Kidney (tissue), 22 donors: ENCODE measurements at places on chromosomes 16 and 17.
A peak's percentile ranks its signal among the peaks of the same experiment; 100 is the strongest.

- peak; percentile 93 for DNase-seq
Observed at GRCh38 chr16:3009568-3010390, 2.9 kb upstream of the CLDN9 start.

GRCh38 chr16:70708366-70709246, 22.8 kb upstream of the MTSS2 start:
- no peak for DNase-seq

- DNase-seq: no peak
Observed at GRCh38 chr17:3531266-3532101, 26.1 kb downstream of the TRPV3 start.

DNA sequence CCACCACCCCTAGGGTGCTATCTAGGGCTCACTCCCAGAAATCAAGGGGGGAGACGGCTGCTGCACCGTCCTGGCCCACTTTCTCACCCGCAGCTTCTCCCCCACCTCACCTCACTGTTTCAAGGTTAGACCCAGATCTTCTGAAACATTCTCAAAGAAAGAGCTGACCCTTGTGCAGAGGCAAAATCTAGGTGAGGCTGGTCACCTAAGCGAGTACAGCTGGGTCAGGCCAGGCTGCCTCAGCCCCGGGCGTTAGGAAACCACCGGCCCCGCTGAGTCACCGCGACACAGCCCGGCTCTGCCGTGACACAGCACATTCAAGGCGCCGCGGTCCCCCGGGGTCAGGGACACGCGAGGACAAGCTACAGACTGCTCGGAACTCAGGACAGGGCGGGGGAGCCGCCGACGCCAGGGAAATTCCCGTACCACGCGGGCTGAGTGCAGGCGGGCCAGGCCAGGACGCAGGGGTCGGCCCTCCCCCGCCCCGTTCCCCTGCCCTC, 27.1 kb downstream of the GNPTG start:
- peak; percentile 97 for DNase-seq

GRCh38 chr16:47854737-47855136, 301.1 kb downstream of the ABCC12 start:
- DNase-seq: no peak

DNA sequence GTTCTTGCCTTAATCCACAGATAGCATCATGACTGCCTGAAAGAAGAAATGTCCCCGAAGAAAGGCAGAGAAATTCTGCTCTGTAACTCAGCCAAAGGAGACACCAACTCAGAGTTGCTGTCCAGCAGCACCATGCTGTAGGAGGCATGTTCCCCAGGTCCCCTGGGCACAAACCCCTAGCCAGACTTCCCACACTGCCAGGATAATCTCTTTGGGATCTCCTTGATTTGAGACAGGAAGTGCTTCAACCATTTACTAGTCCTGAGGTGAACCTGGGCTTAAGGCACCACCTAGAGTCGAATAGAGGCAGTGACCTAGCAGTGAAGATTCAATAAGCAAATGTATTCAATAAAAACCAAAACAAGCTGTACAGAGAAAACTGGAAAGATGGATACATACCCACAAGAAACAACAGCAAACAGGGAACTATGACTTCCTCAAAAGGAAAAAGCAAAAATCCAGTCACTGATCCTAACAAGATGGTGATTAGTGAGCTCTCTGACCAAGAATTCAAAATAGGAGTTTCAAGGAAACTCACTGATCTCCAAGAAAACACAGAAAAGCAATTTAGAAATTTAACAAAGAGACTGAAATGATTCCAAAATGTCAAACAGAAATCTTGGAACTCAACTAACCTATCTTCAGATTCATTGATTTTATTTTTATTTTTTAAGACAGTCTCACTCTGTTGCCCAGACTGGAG, 5.7 kb downstream of the OR4D2 start:
- DNase-seq: peak; percentile 7

DNA sequence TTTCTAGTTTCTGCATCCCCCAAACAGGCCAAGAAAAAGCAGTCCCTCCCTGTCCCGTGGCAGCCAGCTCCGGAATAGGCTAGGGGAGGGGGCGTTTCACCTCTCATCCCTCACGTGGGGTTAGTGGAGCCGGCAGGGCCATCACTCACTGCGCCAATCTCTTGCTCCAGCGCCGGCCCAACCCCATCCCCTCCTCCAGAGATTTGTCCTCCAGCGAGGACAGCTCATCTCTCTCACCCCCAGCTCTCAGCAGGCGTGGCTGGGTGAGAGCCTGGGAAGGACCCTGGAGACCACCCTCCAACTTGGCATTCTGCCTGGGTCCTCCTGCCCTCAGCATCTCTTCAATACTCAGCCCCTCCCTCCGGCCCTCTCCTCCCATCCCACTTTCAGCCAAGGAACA, 74.1 kb downstream of the TMEM132E start:
- no peak for DNase-seq

GRCh38 chr17:4179071-4179470, 36.1 kb downstream of the CYB5D2 start:
- no peak for DNase-seq

DNA sequence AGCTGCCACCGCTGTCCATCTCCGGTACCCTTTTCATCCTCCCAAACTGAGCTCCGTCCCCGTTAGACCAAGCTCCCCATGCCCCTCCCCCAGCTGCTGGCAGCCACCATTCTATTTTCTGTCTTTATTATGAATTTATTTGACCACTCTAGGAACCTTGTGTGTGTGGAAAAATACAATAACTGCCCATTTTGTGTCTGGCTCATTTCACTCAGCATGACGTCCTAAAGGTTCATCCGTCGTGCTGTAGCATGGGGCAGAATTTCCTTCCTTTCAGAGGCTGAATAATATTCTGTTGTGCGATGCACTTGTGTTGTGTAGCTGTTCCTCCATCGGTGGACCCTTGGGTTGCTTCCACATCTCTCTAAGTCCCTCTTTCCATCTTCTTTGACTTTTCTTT, 263.1 kb downstream of the SEC14L1 start:
- DNase-seq: no peak

- peak; percentile 67 for DNase-seq
Observed at GRCh38 chr17:1561420-1562175, 994 bp downstream of the PITPNA start.

GRCh38 chr16:11736903-11737302, 5.8 kb downstream of the TXNDC11 start:
- DNase-seq: no peak

GRCh38 chr17:65853816-65854215, 292.4 kb upstream of the AXIN2 start:
- DNase-seq: no peak

DNA sequence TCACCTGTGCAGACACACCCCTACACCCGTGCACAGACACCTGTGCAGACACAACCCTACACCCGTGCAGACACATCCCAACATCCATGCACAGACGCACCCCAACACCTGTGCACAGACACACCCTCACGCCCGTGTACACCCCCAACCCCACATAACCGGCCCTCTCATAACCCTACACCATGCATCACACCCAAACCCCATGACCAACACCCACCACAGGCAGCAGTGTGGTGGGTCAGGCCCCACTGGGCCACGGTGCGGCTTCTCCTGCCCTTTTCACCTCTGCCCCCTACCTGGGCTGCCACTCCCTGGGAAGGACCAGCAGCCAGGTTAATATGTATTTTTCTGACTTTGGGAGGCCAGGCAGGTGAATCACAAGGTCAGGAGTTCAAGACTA, 4.2 kb upstream of the SLC16A3 start:
- DNase-seq: no peak

- DNase-seq: no peak
Observed at GRCh38 chr16:4301177-4301576, 14.7 kb upstream of the GLIS2 start.

DNA sequence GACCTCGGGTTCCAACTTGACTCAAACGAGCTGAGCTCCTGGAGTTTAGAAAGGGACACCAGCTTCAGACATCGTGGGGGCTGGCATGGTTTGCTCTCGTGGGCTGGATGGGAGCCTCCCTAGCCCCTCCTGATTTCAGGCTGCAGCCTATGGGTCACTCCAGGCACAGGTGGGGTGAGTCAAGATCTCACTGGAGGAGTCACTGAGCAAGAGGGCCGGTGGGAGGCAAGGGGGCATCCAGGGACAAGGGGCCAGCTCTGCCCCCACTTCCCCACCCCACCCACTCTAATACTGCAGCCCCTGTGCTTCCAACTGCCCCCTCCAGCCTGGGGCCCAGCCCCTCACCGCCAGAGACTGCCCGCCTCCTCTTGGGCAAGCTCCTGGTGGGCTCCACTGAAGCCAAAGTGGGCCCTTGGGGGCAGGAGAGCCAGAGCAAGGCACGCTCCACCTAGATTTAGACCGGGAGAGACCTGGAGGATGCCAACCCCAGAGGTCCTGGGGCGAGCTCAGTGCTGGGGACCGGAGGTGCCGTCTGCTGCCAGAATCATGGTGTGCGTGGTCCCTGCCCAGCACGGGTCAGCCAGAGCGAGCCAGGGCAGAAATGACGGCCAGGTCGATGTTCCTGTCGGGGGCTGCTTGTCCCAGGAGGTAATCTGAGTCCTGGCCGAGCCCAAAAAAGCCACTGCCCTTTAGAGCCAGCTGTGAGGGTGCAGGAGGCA, 6.4 kb downstream of the SLC16A3 start:
- no peak for DNase-seq

- peak; percentile 52 for DNase-seq
Observed at GRCh38 chr17:49703557-49704277, 4.0 kb downstream of the SLC35B1 start.

DNA sequence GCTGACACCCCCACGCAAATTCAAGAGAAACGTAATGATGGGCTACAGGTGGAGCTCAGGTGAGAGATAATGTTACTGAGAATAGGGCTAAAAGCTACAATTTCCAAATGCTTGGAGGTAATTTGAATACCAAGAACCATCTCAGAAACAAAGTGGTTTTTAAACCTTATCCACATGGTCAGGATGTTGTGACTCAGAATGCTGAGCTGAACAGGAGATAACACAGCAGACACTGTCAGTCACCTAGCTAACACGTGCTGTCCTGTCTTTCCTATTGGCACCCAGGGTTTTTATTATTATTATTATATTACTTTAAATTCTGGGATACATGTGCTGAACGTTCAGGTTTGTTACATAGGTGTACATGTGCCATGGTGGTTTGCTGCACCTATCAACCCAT, 233.0 kb upstream of the MAF start:
- DNase-seq: no peak

- DNase-seq: no peak
Observed at GRCh38 chr17:15915961-15916360, 29.0 kb upstream of the ADORA2B start.

DNA sequence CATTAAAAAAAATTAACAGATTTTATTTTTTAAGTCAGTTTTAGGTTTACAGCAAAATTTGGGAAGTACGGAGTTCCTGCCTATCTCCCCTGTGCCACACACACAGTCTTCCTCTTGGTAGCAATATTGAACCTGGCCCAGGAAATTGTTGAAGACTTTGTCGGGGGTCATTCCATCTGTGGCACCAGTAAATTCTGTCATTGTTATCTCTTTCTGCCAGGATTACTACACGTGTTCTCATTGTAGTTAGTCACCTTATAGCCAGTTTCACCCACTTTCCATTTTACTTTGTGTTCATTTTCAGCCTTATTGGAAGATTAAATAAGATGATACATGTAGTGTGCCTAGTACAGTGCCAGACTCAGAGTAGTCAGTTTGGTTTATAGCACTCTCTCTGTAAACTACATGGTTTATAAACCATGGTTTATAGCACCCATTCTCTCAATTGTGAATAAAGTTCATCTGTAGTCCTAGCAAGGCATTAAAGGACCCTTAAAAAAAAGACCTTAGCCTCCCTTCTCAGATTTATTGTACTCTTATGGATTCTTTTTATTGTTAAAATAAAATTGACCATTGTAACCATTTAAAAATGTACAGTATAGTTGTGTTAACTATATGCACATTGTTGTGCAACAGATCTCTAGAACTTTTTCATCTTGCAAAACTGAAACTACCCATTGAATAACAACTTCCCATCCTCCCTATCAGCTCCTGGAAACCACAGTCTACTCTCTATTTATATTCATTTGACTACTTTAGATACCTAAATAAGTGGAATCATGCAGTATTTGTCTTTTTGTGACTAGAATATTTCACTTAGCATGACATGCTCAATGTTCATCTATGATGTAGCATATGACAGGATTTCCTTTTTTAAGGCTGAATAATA, 36.1 kb downstream of the NLK start:
- no peak for DNase-seq

- no peak for DNase-seq
Observed at GRCh38 chr16:53757971-53758609, 54.1 kb downstream of the FTO start.

GRCh38 chr16:57146735-57147134, 39.1 kb downstream of the PSME3IP1 start:
- DNase-seq: no peak

GRCh38 chr16:7182510-7183109, 150.0 kb upstream of the RBFOX1 start:
- DNase-seq: peak; percentile 13

DNA sequence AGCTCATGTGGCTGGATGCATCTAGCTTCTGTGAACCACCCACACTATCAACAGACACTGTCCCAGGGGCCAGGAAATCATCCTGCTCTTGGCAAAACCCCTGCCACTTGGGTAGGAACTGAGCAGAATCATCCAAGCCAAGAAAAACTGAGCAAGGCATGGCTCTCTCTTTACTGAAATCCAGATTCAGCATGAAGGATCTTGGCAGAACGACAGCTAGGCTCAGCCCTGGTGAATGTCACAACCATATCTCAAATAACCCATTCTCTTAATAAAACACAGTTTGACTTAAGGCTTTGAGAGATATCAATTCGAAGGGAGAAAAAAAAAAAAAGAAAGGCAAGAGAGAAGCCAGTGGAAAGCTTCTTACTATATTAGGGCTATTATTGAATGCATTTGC, 72.2 kb downstream of the MAF start:
- DNase-seq: no peak

DNA sequence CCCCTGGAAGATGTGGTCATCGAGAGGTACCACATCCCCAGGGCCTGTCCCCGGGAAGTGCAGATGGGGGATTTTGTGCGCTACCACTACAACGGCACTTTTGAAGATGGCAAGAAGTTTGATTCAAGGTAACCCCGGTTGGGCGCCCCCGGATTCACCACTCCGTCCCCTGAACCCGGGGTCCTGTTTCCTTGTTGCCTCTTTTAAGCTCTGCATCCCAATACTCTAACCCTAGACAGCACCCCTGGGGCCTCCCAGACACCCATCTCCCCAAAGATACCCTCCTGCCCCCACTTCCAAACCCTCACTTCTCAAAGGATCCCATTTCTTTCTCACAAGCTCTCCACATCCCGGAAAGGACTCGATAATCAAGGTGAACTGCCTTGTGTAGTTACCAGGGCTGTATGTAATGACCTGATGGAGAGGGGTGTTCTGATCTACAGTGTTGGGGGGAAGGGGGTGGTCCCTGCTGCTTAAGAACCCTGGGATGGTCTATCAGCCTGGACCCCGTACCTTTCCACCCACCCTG, 412 bp downstream of the FKBP10 start:
- no peak for DNase-seq

GRCh38 chr16:77452243-77452642, 17.4 kb upstream of the ADAMTS18 start:
- DNase-seq: no peak

- DNase-seq: no peak
Observed at GRCh38 chr16:9840761-9841665, 341.2 kb downstream of the GRIN2A start.

- no peak for DNase-seq
Observed at GRCh38 chr17:6358131-6358530, 76.8 kb downstream of the AIPL1 start.

GRCh38 chr16:49628148-49628547, 227.8 kb downstream of the ZNF423 start:
- DNase-seq: no peak
